Inflammatory macrophage treated with lipopolysaccharide for 4 hours (primary cell): ENCODE measurements at places on chromosomes 2 and 18.
A peak's percentile ranks its signal among the peaks of the same experiment; 100 is the strongest.

- no peak for DNase-seq
Observed at GRCh38 chr2:176793792-176794191, 418.8 kb upstream of the HNRNPA3 start.

DNA sequence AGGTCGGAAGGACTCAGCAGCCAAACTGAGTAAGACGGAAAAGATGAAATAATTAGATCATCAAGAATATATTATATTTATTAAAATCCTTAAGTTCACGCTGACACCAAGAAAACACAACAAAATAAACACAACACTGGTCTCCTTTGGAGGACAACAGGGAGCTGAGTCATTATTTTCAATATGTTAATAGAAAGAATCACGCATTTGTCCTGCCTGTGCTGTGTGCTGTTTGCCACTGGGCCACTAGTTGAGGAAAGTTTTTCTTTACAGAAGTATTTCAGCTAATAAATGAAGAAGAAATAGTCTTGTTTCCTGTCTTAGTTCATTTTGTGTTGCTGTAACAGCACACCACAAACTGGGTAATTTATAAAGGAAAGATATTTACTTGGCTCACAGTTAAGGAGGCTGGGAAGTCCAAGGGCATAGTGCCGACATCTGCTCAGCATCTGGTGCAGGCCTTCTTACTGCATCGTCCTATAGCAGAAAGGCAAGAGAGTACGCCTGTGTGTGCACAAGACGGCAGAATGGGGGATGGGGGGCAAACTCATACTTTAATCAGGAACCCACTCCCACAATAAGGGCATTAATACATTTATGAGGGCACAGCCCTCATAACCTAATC, 88.0 kb downstream of the TCF7L1 start:
- DNase-seq: no peak

- DNase-seq: peak; percentile 61
Observed at GRCh38 chr2:85132834-85133637, at the start of gene TCF7L1. TCF7L1 (plus strand) TSS chr2:85133392; CDS start chr2:85133685, 293 bp downstream.

DNA sequence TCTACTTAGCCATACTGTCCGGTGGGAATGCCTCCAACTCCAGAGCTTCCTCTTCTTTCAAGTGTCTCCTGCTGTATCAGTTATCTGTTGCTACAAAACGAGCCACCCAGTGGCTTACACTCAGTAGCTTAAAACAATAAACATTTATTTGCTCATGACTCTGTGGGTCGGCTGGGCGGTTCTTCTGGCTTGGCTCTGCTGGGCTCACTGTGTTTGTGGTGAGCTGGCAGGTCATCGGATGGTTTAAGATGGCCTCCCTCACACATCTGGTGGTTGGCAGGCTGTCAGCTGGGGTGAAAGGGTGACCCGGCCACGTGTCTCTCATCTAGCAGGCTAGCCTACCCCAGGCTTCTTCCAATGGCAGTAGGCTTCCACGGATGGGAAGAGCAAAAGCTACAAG, 122.4 kb upstream of the SLC1A4 start:
- no peak for DNase-seq

GRCh38 chr2:221490506-221491060, 81.5 kb downstream of the EPHA4 start:
- DNase-seq: no peak

DNA sequence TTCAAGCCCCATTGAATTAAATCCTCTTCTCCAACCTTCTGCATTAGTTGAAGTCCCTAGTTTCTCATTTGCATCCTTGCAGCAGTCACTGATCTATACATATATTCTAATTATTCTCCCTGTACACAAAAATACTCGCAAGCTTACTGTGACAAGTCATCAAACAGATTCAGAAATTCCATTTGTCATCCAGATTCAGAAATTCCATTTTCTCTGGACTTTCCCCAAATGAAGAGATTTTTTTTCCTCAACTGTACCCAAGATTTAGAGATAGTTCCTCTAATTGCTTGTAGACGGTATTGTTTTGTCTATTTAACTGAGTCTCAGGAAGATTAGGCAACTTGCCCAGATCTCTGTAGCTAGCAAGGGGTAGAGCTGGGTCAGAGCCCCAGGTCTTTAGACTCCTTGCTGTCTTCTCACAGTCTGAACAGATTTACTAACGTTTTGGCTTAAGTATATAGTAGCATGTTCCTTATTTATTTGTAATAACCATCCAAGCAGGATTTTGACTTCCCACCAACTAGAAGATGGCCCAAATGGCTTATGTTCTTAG, 34.2 kb downstream of the RAB12 start:
- peak; percentile 45 for DNase-seq
